ENCODE measurements at places on chromosomes 6 and 20.

DNA sequence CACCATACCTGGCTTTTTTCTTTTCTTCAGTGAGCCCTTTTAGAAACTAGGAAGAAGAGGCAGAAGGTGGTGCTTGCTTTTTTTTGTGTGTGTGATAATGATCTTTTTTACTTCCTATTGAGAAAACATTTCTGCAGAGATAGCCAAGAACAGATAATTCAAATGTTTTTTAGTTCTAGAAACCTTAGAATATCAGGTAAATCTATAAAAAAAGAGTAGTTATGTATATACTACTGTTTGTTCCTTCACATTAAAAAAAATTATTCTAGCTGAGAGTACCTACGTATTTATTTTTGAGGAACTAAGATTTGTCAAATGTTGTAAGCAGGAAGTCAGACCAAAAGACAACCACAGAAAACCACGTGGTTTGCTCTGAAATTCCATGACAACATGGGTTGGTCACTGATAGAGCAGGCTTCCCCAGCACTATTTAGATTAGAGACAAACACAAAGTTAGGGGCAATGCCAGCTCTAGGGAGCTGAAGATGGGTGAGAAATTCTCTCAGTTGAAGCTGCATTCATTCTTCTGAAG, 12.8 kb downstream of the STK4 start:
- H3K36me3 ChIP-seq, result peaks cover 47% of the 10 kb centered on the region
- no peak overlapping the region for H3K27ac ChIP-seq
- H3K4me3 ChIP-seq, result no peak overlapping the region

DNA sequence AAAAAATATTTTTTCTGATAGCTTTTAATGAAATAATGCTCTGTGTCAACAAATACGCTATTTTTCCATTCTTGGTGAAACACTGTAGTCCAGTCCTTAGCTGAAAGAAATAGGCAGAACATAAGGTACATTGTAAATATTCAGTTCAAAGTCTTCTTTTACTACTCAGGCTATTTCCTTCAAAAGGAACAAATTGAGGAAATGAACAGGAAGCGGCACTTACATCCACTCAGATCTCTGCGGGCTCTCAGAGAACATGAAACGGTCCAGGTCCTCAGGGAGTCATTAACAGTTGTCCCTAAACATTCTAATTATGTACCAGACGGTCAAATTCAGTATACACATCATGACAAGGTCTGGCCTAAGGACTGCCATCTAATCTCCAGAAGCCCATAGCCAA, 212.6 kb downstream of the KIF16B start:
- H3K4me1 ChIP-seq, result peaks cover 3% of the 10 kb centered on the region
- H3K27me3 ChIP-seq, result no peaks in the 10 kb centered on the region
- no peak for DNase-seq
- no peaks in the 10 kb centered on the region for H3K36me3 ChIP-seq

- H3K4me3 ChIP-seq, result no peak overlapping the region
- no peak for DNase-seq
- H3K36me3 ChIP-seq, result no peaks in the 10 kb centered on the region
- no peaks in the 10 kb centered on the region for H3K27me3 ChIP-seq
- H3K27ac ChIP-seq, result no peak overlapping the region
Observed at GRCh38 chr6:146813554-146813953, 214.8 kb downstream of the ADGB start.

- H3K27me3 ChIP-seq, result no peaks in the 10 kb centered on the region
- no peak overlapping the region for H3K27ac ChIP-seq
- H3K4me3 ChIP-seq, result no peak overlapping the region
Observed at GRCh38 chr6:47276377-47276776, 33.3 kb downstream of the TNFRSF21 start.

GRCh38 chr6:119446115-119446554, 96.6 kb upstream of the MAN1A1 start:
- no peak overlapping the region for H3K27ac ChIP-seq
- no peak for DNase-seq
- no peaks in the 10 kb centered on the region for H3K36me3 ChIP-seq
- no peaks in the 10 kb centered on the region for H3K27me3 ChIP-seq
- H3K4me3 ChIP-seq, result no peak overlapping the region

GRCh38 chr6:84166395-84166794, 61.0 kb downstream of the CEP162 start:
- no peak overlapping the region for H3K4me3 ChIP-seq
- no peaks in the 10 kb centered on the region for H3K4me1 ChIP-seq
- no peaks in the 10 kb centered on the region for H3K27me3 ChIP-seq
- H3K27ac ChIP-seq, result no peak overlapping the region
- H3K36me3 ChIP-seq, result peaks cover 3% of the 10 kb centered on the region

- H3K27ac ChIP-seq, result no peak overlapping the region
- H3K36me3 ChIP-seq, result peaks cover 9% of the 10 kb centered on the region
- peak; percentile 44 for DNase-seq
Observed at GRCh38 chr20:58048096-58048702, 180.3 kb downstream of the ANKRD60 start.

DNA sequence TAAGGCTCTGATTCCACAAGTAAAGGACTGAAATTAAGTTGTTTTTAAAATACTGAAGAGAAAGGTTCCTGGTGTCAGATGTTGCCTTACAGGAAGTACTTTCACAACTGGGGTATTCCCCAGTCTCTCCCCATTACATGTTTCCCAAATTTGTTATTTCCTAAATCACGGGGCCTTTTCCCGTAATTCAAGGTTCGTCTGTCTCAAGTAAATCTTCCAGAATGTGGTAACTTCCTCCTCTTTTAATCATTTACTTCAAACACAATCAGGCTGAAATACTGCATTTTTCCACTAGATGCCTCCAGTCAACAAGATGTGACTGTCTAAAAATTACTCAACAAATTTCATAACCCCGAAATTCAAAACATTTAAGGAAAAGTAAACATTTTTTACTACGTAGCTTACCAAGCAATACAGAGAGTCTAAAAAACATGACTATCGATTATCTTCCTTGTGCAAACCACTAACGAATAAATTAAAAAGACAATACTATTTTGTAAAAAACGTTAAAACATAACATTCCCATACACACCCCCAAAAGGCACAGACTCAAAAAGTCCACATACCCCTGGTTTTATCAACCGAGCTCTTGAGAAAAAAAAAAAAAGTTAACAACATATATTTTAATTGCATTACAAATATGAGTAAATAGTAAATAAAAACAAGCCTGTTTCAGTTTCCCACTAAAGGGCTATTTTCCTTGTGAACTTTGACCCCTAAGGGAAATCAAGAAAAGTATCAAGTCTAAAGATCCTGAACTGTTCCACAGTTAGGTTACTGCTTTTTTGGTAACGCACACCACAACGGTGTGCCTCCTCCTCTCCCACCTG, 1.7 kb downstream of the SOD2 start:
- H3K4me3 ChIP-seq, result peak overlapping the region; percentile 85

GRCh38 chr20:23918101-23918862, 38.7 kb upstream of the CST5 start:
- H3K27me3 ChIP-seq, result no peaks in the 10 kb centered on the region
- H3K4me1 ChIP-seq, result peaks cover 11% of the 10 kb centered on the region
- H3K36me3 ChIP-seq, result no peaks in the 10 kb centered on the region
- no peak overlapping the region for H3K27ac ChIP-seq
- DNase-seq, result no peak
- H3K4me3 ChIP-seq, result no peak overlapping the region

DNA sequence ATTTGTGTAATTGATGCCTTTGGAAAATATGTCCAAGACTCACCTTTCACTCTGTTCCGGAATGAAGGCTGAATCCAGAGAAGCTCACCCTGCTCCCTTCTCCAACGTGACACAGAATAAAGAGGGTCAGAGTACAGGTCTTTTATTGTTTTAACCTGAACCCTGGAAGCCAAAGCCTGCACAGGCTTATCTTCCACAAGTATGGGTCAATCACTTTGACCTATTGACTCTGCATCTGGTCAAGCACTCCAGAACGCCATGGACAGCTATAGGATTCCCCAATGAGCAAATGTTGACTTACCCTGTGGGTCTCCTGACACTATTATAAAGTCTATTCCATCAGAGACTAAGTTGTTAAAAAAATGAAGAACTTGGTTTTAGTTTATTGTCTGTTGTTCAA, 158.4 kb upstream of the MYLIP start:
- no peaks in the 10 kb centered on the region for H3K27me3 ChIP-seq
- no peak overlapping the region for H3K27ac ChIP-seq
- no peak for DNase-seq
- peaks cover 12% of the 10 kb centered on the region for H3K36me3 ChIP-seq
- H3K4me3 ChIP-seq, result no peak overlapping the region

DNA sequence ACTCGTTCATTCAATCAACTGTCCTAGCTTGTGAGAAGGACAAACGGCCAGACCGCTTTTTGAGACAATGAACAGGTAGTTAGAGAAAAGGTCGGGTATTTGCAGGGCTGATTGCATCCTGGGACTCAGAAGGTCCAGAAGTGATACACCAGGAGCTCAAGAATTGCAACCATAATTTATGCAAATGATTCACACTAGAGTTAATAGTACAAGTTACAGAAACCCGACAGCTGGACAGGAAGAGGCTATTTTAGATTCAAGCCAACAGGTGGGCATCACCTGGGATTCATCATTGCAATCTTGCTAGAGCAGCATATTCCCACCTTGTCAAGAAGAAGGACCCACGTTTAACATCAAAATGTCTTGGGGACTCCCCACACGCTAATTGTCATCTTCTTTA, 83.5 kb downstream of the TNFAIP3 start:
- H3K27me3 ChIP-seq, result no peaks in the 10 kb centered on the region
- DNase-seq, result no peak
- no peaks in the 10 kb centered on the region for H3K36me3 ChIP-seq
- H3K4me3 ChIP-seq, result no peak overlapping the region

Data from WTC11 (cell line).